ENCODE measurements at places on chromosomes 4 and X. TPM values are rescaled to one million over a fixed set of nuclear protein-coding genes. Genes with fewer than 3 reads are reported as not detected.

DNA sequence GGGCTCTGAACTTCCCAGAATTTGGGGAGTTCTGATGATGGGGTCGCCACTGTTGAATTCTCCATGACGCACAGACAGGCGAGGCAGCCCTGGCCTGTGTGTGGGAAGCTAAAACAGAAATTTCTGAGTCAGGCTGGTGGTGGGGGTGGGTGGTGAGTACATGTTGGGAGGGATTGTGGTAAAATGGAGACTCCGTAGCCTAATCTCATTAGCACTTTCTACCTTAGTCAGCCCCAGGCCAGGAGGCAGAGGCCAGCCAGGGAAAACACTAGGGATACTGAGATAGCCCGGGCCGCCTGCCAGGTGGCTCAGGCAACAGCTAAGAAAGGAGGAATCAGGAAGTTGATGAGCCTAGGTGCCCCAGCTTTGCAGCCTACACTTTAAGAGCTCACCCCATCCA, 39.3 kb upstream of the NHSL2 start:
- no peak for DNase-seq

DNA sequence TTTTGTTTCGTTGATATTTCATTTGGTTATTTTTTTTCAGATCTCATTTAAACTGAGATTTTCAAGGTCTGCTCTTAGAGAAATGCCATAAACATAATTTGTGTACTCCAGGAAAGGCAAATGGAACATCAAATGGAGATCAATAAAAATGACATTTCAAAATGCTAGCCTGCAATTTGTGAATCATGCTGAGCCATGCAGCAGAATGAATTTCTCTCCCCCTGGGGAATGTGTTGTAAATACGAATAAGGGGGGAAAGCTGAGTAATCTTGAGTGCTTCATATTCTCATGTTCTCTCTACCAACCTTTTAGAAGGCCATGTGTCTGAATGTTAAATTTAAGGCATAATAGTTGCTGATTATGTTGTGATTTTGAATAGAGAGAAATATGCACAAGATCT, 7.8 kb downstream of the ZCCHC4 start:
- DNase-seq: no peak

DNA sequence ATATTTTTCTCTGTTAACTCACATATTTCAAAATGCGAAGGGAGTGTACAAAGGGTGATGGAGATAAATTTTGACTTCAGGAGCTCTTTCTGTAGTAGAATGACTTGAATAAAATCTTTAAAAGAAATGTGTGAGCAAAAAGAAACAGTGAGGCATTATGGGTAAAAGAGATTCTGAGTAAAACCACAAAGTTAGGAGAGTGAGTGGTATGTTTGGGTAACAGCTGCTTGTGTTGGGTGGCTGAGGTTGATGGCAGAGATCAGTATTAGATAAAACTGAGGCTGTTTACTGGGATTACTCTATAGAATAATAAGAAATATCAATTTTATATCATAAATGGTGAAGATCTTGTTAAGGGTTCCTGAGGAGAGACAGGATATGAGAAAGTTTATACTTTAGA, 434.2 kb upstream of the AMOT start:
- no peak for DNase-seq

- no peak for DNase-seq
Measured at GRCh38 chr4:1547131-1547855, 136.8 kb downstream of the FAM53A start.

The CSAG3 gene
- total RNA-seq: not detected

The WDR1 gene
- total RNA-seq: 622 TPM

The PCYT1B gene
- total RNA-seq: under 0.01 TPM
